ENCODE measurements at places on chromosomes 11 and 22.

- no peak for DNase-seq
These were observed 69.4 kb downstream of the DDX10 start for GRCh38 chr11:108734283-108734682.

DNA sequence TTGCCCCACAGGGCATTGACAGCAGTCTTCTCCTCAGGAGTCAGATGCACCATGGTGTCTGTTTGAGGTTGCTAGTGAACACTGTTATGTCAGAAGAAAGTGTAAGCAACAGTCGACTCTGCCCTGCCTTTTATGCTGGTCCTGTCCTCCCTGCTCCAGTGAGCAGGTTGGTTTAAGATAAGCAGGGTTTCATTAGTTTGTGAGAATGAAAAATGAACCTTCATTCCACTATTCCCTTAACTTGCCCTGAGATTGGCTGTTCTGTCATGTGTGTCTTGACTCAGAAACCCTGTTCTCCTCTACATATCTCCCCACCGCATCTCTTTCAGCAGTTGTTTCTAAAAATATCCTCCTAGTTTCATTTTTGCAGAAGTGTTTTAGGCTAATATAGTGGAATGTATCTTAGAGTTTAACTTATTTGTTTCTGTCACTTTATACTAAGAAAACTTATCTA is at the start of gene HBD:
HBD (minus strand) TSS at position 103 of the 454 bp plus-strand sequence; CDS start at position 53, 50 bp downstream.
- DNase-seq, result peak; percentile 17

DNA sequence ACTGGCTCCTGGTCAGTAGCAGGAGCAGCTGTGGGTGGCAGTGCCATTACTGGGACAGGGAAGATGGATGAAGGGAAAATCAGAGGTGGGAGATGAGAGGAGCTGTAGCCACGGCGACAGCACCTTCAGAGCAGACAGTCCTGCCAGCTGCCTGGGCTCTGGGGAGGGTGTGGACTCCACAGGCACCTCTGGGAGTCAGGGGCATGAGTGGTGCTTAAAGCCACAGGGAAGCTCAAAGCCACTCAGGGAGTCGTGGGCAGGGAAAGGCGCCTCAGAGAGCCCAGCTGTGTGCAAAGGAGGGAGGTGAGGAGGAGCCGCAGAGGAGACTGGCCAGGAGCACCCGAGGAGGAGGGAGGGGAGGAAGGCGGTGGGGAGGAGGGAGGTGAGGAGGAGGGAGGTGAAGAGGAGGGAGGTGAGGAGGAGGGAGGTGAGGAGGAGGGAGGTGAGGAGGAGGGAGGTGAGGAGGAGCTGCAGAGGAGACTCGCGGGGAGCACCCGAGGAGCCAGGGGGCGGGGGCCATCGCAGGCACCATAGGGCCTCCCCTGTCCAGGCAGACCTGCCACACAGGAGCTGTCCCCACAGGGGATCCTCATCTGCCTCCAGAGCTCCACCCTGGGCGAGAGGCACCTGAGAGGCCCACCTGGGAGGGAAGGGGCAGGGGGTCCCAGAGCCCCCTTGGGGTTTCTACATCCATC is 977.6 kb downstream of the BRD1 start:
- no peak for DNase-seq

- no peak for DNase-seq
These were observed 16.6 kb downstream of the ARHGEF17 start for GRCh38 chr11:73324665-73325035.

GRCh38 chr22:44288913-44289312 is 23.8 kb downstream of the SHISAL1 start:
- no peak for DNase-seq

GRCh38 chr11:102603091-102603490 is 22.0 kb downstream of the MMP20 start:
- DNase-seq, result peak; percentile 51

GRCh38 chr11:87039371-87039770 is 1.6 kb downstream of the TMEM135 start:
- DNase-seq, result no peak

GRCh38 chr11:115124786-115125185 is 379.4 kb downstream of the CADM1 start:
- no peak for DNase-seq

DNA sequence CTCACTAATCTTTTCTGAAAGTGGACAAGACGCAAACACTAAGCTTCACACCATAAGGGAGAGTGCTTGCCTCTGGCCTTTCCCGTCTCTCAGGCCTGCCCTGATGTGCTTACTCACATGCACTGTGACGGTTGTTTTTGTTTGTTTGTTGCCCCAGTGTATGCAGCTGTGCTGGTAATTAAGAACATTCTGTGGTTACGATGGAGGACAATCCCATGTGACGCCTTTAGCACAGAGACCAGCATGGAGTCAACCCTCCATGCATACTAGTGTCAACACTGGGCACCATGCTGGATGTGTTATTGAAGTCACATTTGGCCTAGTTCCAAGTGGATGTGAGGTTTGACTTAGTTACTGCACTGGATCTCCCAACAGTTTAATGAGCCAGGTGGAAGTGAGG is 27.8 kb upstream of the CDON start:
- DNase-seq, result no peak

GRCh38 chr11:61860054-61860903 is 31.1 kb downstream of the FADS3 start:
- no peak for DNase-seq

DNA sequence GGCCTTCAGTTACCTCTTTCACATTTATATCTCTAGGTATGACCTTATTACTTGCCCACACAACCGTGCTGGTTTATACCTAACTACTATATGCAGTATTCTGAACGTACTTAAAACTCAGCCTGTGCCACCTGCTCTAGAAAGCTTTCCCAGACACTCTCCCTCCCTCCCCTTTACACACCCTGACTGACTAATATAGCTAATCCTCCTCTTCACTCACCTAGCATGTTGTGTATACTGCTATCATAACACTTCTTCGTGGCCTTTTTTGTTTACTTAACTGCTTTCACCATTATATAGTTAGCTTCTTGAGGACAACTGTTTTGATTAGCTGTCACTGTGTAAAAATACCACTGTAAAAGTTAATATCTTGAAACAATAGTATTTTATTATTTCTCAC is 23.5 kb downstream of the RNF214 start:
- DNase-seq, result no peak

DNA sequence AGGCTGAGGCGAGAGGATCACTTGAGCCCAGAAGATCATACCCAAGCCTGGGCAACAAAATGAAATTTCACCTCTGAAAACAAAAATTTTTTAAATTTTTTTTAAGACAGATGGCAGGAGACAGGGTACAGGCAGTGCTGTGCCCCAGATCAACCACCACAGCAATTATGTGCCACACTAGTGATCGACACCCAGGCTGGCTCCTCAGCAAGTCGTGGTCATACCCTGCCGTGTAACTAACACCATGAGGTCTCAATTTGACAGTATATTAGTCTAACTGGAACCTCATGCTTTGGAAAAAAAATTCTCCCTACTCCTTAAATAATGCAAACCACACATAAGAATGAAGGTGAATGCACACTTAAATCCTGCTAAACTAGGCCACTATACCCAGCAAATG is 8.3 kb downstream of the SF3A1 start:
- DNase-seq, result no peak

GRCh38 chr11:77770629-77771028 is 49.9 kb downstream of the RSF1 start:
- DNase-seq, result no peak

DNA sequence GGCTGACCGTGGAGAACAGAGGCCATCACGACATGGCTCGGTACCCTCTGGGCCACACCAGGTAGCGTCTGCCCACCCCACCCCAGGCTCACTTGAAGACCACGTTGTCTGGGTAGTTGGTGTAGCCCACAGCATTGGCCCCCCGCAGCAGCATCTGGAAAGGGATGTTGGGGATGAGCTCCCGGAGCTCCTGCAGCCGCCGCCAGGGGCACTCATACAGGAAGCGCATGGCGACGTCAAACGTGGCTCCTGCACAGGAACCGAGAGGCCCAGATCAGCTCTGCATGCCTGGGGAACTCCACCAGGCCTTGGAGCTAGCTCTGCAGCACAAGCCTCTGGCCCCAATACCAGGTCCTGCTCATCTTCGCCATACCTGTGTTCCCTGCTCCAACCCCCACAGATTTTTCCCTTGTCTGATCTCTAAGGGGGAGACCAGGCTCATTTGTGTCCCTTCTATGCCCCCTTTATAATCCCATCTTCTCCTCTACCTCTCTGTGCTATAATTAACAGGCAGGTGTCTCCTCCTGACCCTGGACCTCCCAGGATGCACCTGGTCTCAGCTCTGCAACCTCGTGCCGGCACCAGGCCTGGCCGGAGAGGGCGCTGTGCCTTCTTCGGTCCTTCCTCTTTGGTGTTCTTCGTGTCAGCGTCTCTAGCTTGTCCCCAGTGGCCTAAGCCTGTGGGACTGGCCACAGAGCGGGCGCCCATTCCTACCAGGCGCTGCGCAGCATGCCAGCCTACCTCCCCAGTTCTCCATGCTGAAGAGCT is 5.0 kb upstream of the LRFN4 start:
- DNase-seq, result no peak

DNA sequence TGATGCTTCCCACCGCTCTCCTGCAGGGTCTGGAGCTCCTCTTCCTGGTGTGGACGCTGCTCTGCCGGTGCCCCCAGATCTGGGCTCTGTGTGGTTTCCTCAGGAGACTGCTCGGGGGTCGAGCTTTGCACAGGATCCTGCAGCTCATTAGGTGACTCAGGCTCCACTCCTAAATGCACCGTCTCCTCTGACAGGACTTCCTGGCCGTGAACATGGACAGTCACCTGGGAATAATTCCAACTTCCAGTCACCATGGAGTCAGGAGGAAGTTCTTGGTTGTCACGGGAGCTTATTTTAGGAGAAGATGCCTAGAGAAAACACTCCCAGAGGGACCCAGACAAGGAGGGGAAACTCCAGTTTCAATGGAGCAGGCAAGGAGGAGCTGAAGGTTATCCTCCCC is 11.9 kb downstream of the ZNF202 start:
- no peak for DNase-seq

DNA sequence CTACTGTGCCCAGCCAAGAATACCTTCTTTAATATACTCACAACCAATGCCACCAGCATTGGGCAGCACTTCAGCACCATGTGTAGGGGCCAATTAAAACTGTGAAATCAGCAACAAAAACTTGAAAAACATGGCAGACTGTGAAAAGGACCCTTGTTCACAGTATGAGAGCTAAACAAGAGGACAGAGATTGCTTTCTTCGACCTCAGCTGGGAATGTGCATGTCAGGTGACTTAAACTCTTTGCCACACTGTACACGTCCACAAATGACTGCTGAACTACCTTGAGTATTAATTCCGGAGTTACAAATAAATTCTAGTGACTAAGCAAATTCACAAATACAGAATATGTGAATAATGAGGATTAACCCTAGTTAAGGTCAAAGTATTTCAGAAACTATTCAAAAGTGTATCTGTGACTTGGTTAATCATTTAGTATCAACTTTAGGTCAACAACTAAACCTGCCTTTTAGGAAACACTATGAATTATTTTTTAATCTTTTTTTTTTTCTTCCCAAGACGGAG is 33.0 kb downstream of the DDX6 start:
- no peak for DNase-seq

GRCh38 chr11:107011977-107012376 is 6.3 kb downstream of the GUCY1A2 start:
- no peak for DNase-seq

- no peak for DNase-seq
These were observed 134.6 kb downstream of the PGR start for GRCh38 chr11:100994966-100995365.

DNA sequence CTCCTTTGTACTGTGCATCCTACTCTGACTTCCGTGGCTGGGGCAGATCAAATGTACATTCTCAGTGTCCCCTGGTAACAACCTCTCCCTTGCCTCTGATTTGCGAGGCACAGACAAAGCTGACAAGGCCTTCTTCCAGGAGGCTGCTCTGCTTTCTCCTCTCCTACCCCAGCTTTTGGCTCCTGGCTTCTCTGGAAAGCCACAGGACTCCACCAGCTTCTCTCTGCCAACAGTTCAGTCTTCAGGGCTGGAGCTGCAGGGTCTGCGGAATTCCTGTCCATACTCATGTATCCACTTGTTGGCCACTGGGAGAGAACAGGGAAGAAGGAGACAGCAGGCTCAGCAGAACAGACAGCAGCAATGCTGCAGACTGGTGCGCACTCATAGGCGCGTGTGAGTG is 44.4 kb downstream of the P4HA3 start:
- no peak for DNase-seq

DNA sequence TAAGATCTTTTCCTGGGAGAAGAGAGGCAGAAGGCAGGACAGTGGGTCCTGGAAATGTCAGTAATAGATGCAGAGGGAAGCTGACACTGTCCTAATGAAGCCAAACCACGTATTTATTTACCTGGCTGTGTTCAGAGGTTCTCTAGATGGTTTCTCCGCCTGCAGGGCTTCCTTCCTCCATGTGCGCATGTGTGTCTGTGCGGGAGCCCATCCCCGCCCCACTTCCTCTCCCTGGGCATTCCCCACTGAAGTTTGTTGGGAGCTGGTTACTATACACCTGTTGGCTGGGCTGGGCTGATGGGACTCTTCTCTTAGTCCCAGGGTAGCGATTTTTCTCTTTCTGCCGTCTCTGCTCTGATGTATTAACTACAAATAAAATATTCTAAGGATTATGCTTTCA is 204.9 kb upstream of the TBCEL start:
- no peak for DNase-seq

- no peak for DNase-seq
These were observed 926 bp downstream of the CD6 start for GRCh38 chr11:60972182-60973030.

GRCh38 chr11:8531312-8531711 is 62.7 kb downstream of the STK33 start:
- DNase-seq, result no peak

- no peak for DNase-seq
These were observed 103.5 kb downstream of the WT1 start for GRCh38 chr11:32331792-32332191.

DNA sequence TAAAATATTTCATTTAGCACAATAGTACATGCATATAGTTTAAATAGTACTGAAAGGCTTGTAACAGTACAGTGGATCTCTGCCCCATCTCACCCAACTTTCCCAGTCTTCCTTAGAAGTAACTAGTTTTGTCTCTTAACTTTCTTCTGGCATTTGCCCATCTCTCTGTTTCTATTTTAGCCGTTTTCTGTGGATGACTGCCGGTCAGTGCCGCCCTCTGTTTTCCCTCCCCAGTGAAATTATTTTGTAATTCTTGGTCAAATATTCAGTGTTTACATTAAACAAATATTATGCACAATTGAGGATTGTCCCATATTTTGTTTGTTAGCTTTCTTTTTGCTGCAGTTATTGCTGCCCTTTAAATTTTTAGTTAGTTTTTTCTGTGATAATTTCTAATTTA is 8.3 kb downstream of the PDHX start:
- no peak for DNase-seq

- DNase-seq, result no peak
These were observed 75.7 kb downstream of the CYB5R2 start for GRCh38 chr11:7597620-7598019.

- no peak for DNase-seq
These were observed 18.2 kb upstream of the TBX1 start for GRCh38 chr22:19742160-19743066.

Data from non-pigmented ciliary epithelial cell (primary cell).